Activated CD4-positive, alpha-beta T cell treated with anti-CD3 and anti-CD28 coated beads for 36 hours (primary cell): ENCODE measurements at places on chromosomes 7 and 10. TPM values are rescaled to one million over a fixed set of nuclear protein-coding genes. Genes with fewer than 3 reads are reported as not detected.

Gene CFAP69
- 0.70 TPM for total RNA-seq

Gene IFIT1B
- total RNA-seq: not detected

DNA sequence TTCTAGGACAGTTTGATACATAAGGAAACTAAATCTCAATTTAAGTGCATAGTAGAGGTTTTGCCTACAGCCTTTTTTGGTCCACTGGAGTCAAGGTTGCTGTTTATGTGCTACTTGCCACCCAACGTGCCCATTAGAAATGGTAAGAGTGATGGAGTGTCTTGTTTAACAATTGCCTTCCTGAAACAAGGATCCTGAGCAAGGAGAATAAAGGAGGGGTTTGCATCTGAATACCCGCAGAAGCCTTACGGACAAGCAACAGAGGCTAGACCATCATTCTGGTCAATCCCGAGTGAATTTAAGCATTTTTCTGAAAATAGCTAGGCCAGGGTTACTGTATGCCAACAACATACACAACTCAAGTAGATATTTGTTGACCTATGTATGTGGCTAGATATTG, 63.6 kb downstream of the MARCHF5 start:
- DNase-seq: no peak
- peaks cover under 1% of the 10 kb centered on the region for H3K36me3 ChIP-seq
- H3K27ac ChIP-seq: no peak overlapping the region
- H3K27me3 ChIP-seq: no peaks in the 10 kb centered on the region
- no peak overlapping the region for H3K4me3 ChIP-seq

DNA sequence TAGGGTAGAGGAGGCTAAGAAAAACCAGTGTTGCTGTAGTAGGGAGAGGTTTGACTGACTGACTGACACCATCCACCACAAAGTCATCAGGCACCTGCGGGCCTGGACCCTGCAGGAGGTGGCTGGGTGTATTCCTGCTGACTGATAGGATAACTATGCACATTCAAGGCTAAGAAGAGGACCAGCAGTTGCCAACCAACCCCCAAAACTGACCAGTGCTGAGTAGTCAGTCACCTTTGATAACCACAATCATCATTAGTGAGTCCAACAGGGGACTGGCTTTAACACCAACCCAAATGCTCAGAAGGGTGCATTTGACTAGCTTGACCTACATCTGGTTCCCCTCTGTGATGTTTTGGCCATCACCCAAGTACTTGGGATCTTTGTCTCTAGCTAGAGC, 30.5 kb downstream of the PLXNA4 start:
- no peak for DNase-seq
- peaks cover 1% of the 10 kb centered on the region for H3K36me3 ChIP-seq
- peaks cover 3% of the 10 kb centered on the region for H3K4me1 ChIP-seq
- H3K4me3 ChIP-seq: no peak overlapping the region
- H3K27ac ChIP-seq: no peak overlapping the region

GRCh38 chr7:50956522-50957155, 173.9 kb upstream of the GRB10 start:
- no peak overlapping the region for H3K27ac ChIP-seq
- H3K27me3 ChIP-seq: no peaks in the 10 kb centered on the region
- no peaks in the 10 kb centered on the region for H3K36me3 ChIP-seq
- DNase-seq: no peak
- H3K4me3 ChIP-seq: no peak overlapping the region

GRCh38 chr7:100516135-100516812, 22.7 kb upstream of the AGFG2 start:
- H3K4me1 ChIP-seq: peaks cover 27% of the 10 kb centered on the region
- H3K27ac ChIP-seq: peak overlapping the region; percentile 47

DNA sequence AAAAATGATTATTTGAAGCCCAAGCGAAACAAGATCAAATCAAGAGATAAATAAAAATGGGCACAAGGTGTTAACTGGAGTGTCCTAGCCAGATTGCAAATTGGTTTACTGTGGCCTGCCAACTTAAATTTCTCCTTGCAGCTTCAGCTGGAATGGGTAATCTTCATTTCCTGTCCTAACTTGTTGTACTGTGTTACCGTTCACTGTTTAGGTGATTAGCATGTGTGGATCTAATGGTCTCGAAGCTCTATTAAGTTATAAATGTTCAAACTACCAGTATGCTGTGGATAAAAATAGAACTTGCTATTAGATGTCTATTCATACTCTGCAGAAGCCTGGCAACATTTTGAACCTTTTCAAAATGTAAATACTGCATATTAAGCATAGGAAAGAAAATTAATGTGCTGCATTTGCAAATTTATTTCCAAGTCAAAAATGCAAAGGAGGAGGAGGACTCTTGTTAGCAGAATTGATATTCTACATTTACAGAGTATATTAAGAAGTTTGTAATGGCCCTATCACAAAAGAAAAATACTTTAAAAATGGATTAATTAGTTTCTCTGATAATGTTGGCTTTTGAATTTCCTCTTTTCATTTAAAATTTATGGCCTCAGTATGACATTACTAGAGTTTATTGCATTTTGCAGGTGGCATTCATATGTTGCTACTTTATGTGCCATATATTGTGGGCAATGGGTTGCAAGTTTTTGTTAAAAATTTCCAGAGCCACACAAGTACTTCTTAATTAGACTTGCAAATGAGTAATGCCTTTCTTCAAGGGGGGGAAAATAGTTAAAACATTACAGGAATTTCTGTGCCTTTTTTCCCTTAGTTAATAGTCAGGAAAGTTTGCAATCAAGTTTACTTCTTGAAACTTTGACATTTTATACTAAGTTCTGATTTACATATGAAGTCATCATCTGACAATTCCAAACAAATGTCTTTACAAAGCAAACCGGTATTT, 92.1 kb downstream of the CABCOCO1 start:
- H3K4me3 ChIP-seq: no peak overlapping the region
- DNase-seq: no peak
- H3K36me3 ChIP-seq: no peaks in the 10 kb centered on the region
- no peak overlapping the region for H3K27ac ChIP-seq
- H3K27me3 ChIP-seq: no peaks in the 10 kb centered on the region
- H3K4me1 ChIP-seq: peaks cover 37% of the 10 kb centered on the region

- DNase-seq: peak; percentile 85
- no peak overlapping the region for H3K27ac ChIP-seq
- peaks cover 9% of the 10 kb centered on the region for H3K36me3 ChIP-seq
- H3K4me3 ChIP-seq: no peak overlapping the region
- H3K27me3 ChIP-seq: no peaks in the 10 kb centered on the region
Observed at GRCh38 chr7:2719007-2719406, 31.0 kb downstream of the AMZ1 start.

DNA sequence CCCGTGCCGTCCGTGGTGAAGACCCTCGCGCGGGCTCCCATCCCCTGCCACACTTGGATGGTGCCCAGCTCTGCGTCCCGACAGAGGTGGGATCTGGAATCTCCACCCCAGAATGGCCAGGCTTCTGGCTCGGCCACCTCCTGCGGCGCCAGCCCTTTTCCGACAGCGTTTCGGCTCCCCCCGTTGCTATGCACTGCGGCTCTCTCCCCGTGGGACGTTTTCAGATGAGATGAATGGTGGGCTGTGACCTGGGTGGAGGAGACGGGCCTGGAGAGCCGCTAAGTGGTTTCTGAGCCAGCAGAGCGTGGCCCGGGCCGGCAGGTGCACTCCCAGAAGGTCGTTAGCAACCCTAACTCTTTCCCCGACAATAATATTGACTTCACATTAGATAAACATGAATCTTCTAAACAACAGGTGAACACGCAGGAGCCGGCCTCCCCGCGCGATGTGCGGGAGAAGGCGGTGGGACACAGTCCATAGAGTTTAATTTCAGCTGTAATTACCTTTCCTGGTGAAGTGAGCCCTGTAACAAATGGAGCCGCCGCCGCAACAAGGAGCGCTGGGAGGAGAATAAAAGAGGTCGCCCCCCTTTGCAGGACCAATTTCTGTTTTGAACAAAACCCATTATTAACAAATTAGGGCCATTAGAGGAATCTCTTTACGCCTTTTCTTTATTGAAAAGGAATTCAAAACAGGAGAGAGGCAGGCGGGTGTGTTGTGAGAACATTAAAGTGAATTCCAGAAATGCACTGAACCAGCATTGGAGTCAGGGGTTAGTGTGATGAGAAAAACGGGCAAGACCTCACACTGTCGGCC, 294.3 kb upstream of the PFKP start:
- H3K36me3 ChIP-seq: no peaks in the 10 kb centered on the region
- H3K27ac ChIP-seq: no peak overlapping the region
- H3K27me3 ChIP-seq: peaks cover 8% of the 10 kb centered on the region
- no peak for DNase-seq

GRCh38 chr10:55519264-55519663, 718.2 kb upstream of the PCDH15 start:
- H3K36me3 ChIP-seq: no peaks in the 10 kb centered on the region
- no peak overlapping the region for H3K4me3 ChIP-seq
- no peaks in the 10 kb centered on the region for H3K27me3 ChIP-seq
- no peaks in the 10 kb centered on the region for H3K4me1 ChIP-seq
- no peak overlapping the region for H3K27ac ChIP-seq

DNA sequence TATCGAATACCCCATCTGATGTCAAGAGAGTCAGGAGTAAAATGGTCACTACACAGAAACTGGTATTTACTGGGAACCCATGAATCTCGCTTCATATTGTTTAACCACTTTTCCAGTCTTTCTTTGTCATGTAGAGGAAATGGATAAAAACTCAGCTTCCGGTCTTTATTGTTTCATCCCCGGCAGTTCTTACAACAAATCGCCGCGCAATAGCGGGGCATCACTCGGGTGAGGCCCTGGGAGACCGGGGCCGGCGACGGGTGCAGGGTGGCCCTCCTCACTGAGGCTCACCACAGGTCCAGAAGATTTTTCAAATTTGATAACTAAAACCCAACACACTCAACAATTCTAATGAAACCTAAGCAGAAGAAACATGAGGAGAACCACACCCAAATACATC, 35.6 kb upstream of the PTPRN2 start:
- H3K4me3 ChIP-seq: no peak overlapping the region
- no peak overlapping the region for H3K27ac ChIP-seq
- H3K4me1 ChIP-seq: no peaks in the 10 kb centered on the region
- DNase-seq: no peak
- H3K27me3 ChIP-seq: no peaks in the 10 kb centered on the region

Gene KEL
- total RNA-seq: 0.32 TPM

GRCh38 chr7:10789170-10789569, 184.5 kb upstream of the PHF14 start:
- no peaks in the 10 kb centered on the region for H3K36me3 ChIP-seq
- H3K27ac ChIP-seq: no peak overlapping the region
- no peaks in the 10 kb centered on the region for H3K4me1 ChIP-seq
- DNase-seq: no peak

DNA sequence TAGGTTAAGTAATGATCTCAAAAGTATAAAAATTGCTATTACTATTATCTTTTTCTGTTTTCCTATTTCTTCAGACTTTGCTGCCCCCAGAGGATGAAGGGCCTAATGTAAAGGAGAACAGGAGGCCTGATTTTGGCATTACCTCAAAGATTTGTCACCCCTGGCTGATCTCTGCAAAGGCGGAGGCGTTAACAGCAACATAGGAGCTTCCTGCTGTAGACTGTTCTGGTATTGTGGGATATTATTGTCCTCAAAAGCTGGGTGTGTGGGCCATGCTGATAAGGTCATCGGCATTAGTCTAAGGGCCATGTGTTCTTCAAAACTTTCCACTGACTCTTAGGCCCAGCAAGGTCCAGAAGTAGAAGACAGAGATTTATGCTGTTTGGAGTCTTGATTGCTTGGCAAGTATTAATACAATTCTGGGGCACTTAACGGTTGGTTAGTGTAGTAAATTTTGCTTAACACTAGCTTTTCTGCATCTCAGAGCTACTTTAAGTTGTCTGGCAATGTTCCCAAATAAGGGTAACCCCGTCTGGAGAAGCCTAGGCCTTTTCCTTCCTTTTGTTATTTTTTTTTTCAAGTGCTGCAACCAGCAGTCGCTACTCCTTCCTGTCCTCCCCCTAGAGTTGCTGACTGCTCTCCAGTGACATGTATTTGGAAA, 14.0 kb upstream of the ENTPD1 start:
- no peaks in the 10 kb centered on the region for H3K4me1 ChIP-seq
- no peak overlapping the region for H3K4me3 ChIP-seq
- no peaks in the 10 kb centered on the region for H3K36me3 ChIP-seq
- DNase-seq: no peak
- H3K27me3 ChIP-seq: peaks cover 14% of the 10 kb centered on the region
- H3K27ac ChIP-seq: no peak overlapping the region

DNA sequence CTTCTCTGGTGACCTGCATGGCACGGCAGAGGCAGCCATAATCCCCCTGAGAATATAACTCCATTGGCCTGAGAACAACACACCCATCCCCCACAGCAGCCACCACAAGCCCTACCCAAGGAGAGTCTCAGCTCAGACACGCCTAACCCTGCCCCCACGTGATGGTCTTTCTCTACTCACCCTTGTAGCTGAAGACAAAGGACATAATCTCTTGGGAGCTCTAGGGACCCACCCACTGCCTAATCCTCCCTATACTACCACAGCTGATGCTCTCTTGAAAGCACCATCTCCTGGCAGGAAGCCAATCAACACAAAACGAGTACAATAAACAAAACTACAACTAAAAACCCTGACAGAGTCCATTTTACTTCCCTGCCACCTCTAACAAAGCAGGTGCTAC, 30.7 kb upstream of the HPSE2 start:
- DNase-seq: no peak
- no peaks in the 10 kb centered on the region for H3K36me3 ChIP-seq
- H3K4me1 ChIP-seq: no peaks in the 10 kb centered on the region
- H3K27ac ChIP-seq: no peak overlapping the region
- no peak overlapping the region for H3K4me3 ChIP-seq
- peaks cover 28% of the 10 kb centered on the region for H3K27me3 ChIP-seq

Gene BTBD16
- not detected for total RNA-seq

DNA sequence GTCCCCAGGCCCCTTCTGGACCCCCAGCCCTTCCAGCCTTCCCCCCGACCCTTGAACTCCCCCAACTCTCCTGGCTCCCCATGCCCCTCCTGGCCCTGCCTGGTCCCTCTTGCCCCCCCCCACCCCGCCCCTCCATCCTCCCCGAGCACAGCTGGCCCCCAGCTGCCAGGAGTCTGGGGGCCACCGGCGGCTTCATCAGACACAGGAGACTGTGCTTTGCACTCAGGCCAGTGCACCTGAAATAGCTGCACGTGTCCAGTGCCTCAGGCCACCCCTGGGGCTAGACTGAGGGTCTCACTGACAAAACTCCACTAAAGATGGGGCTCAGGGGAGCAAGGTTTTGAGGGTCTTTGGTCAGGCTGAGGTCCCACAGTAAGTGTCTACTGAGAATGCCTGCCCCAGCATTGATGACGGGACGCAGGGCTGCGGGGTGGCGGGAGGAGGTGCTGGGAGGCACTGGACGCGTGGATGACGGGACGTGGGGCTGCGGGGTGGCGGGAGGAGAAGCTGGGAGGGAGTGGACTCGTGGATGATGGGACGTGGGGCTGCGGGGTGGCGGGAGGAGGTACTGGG, 6.5 kb downstream of the FOXL3 start:
- no peak overlapping the region for H3K4me3 ChIP-seq
- no peaks in the 10 kb centered on the region for H3K36me3 ChIP-seq
- no peaks in the 10 kb centered on the region for H3K4me1 ChIP-seq
- H3K27ac ChIP-seq: no peak overlapping the region

Gene COL26A1
- not detected for total RNA-seq

- H3K4me1 ChIP-seq: peaks cover 84% of the 10 kb centered on the region
- no peak overlapping the region for H3K27ac ChIP-seq
- H3K4me3 ChIP-seq: no peak overlapping the region
- no peak for DNase-seq
- H3K27me3 ChIP-seq: no peaks in the 10 kb centered on the region
Observed at GRCh38 chr10:35456153-35456720, 119.9 kb downstream of the CCNY start.
